GM12878 (cell line): ENCODE measurements at places on chromosomes 1 and 21.

GRCh38 chr1:29240400-29240837 is 4.1 kb downstream of the PTPRU start:
- no peak for DNase-seq

DNA sequence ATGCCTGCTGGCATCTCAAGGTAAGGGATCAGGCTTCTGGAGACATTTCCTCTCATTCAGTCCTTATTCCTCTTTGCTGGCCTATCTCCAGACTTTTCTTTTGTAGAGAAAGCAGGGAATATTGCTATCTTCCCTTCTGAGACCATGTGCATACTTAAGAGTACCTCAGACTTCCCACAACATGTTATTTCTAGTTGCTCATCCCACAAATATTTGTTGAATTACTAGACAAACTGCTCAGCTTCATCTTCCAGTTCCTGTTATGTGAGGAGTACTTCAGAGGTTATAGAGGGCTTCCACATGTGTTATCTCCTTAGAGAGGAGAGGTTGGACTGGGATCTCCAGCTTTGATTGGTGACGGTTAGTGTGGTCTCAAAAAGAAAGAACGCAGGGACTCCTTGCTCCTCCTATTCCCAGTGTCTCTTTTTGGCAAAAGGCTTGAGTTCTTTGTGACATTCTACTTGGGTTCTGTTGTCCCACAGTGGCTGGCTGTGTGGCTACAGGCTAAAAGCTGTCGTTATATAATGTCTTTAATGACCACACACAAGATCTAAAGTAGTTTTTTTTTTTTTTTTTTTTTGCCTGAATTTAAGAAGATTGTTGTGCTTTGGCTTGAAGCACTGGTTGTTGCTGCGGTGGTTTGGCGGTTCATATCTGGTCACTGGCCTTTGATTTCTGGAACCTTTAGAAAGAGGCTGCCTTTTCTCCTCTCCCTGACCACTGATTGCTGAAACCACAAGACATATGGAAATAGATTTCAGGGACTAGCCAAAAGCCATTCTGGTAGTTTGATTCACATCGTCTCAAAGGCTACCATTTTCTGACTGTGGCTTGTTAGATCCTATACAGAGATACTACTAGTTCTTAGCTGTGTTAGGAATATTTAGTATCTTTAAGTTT is 78.7 kb downstream of the FGGY start:
- DNase-seq: no peak

DNA sequence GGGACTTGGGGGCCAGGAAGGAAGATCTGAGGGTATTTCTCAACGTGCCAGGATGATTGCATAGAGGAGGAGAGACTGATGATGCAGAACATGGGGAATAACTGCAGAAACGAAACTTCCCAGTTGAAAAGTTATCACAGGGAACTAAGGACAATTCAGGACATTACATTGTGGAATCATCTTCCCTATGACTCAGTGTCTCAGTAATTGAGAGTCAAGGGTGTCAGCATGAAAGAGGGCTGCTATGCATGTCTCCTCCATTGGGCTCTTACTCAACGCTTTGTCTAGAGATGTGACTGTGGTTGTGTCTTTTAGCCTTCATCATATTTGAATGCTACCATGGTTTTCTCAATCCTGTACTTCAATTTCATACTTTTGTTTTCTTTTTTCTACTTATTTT is 48.9 kb upstream of the PTGFR start:
- DNase-seq: no peak

DNA sequence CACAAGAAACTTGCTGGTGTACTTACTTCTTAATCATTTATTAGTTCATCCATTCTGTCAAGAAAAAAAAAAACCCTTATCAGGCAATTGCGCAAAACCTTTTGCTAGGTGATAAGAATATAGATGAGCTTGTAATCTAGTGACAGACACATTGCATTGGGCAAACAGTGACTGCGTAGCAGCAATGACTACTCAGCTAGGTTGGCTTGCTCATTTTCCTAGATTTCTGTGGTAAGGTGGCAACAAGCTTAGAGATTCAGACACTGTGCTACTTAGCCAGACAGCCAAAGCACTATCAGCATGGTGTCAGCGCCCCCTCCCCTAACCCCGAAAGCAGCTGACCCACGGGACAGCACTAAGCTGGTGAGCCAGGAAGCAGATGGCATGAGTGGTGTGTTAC is 203.1 kb downstream of the BARHL2 start:
- no peak for DNase-seq

GRCh38 chr1:53951697-53952096 is 5.5 kb downstream of the LRRC42 start:
- no peak for DNase-seq

- no peak for DNase-seq
Measured at GRCh38 chr1:25021591-25022215, 91.6 kb upstream of the RUNX3 start.

GRCh38 chr1:54249819-54250435 is 50.0 kb downstream of the MRPL37 start:
- DNase-seq: no peak

- DNase-seq: no peak
Measured at GRCh38 chr1:209106237-209106741, 477.2 kb upstream of the CAMK1G start.

DNA sequence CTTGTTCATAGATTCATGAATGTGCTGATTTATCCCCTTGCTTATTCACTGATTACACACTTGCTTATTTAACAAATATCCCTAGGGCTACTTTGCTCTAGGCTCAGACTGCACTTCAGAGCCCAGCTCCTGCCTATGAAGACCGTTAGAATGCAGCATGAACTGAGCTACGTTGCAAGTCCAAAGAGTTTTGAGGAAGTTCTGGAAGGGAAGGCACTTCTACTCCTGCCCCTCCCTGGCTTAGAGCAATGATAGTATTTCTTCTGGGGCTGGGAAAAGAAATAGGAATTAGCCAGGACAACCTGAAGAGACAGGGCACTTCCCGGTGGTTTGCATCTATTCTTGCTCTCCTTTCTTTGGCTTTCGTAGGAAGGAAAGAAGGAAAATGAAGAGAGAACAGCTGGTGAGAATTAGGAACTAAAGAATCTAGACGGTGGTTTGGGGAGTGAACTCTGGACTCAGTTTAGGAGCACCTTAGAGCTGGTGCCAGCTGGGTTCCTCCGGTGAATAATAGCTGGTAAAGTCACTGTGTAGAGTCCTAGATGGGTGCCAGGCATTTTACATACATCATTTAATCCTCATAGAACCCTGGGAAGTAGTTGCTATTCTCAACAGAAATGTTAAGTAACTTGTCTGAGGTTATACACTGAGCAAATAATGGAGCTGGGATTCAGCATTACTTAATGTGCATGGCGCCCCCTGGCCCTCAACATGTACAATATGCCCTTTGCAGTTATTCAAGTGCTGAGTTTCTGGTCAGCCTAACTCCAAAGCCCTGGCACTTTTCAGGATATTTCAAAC is 65.9 kb downstream of the NDUFS5 start:
- DNase-seq: no peak

- DNase-seq: no peak
Measured at GRCh38 chr21:31752352-31752751, 20.4 kb upstream of the SCAF4 start.

- DNase-seq: no peak
Measured at GRCh38 chr1:33267468-33268205, 11.3 kb downstream of the ZNF362 start.
